ENCODE measurements at places on chromosomes 1 and 21.
A peak's percentile ranks its signal among the peaks of the same experiment; 100 is the strongest.

DNA sequence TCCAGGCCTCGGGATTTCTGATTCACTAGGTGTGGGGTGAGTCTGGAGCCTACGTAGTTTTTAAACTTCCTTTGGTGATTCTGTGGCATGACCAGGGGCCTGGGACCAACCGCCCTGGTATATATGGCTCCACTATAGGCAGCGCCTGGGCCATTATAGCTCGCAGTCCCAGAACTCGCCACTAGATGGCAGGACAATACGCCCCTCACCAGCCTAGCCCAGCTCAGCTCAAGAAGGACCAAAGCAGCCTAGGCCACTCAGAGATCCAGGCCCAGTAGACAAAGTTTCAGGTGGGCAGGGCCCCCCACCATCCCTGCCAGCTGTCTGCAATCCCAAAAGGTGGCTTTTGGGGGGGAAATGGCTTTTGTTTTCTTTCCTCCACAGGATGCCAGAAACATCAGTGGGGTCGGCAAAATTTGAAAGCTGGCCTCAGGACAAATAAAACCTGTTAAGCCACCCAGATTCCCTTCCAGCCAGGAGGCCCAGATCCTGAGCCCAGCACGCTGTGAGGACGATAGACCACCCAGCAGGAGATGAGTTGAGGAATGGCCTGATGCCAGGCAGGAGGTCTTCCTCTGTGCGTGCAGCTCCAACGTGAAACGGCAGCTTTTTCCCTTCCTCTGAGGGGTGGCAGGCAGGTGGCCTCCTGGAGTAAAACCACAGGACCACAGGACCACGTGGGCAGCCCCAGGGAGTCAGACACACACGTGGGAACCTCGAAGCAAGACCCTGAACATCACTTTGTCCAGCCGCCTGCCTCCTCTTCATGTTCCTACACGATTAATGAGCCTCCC lies 24.8 kb upstream of the TMEM51 start:
- peak; percentile 65 for DNase-seq

- no peak for DNase-seq
These were observed 476.7 kb downstream of the NPHP4 start for GRCh38 chr1:5515501-5515900.

DNA sequence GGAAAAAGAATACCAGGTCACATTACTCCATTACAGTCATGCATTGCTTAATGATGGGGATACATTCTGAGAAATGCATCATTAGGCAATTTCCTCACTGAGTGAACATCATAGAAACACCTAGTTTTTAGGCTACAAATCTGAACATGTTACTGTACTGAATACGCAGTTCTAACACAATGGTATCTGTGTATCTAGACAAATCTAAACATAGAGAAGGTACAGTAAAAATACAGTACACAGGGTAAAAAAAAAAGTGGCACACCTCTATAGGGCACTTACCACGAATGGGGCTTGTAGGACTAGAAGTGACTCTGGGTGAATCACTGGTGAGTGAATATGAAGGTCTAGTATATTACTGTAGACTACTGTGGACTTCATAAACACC lies 115.7 kb downstream of the AKT3 start:
- DNase-seq: peak; percentile 24

DNA sequence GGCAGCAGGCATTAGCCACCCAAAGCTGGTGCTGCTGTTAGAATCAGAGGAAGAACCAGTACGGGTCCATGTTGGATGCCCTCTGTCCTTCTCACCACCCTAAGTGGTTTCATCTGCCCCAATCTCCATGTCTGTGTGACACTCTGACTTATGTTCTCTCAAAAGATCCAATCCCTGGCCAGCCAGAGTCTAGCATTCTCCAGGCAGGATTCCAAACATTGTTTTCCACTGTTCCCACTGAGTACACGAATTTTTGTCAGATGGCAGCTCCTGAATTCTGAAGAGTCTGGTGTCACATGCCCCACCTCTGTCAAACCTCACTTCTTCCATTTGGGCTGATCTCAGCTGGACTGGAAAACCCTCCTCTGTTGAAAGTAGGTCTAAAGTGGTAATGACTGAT lies 166.0 kb downstream of the DISC1 start:
- DNase-seq: no peak

DNA sequence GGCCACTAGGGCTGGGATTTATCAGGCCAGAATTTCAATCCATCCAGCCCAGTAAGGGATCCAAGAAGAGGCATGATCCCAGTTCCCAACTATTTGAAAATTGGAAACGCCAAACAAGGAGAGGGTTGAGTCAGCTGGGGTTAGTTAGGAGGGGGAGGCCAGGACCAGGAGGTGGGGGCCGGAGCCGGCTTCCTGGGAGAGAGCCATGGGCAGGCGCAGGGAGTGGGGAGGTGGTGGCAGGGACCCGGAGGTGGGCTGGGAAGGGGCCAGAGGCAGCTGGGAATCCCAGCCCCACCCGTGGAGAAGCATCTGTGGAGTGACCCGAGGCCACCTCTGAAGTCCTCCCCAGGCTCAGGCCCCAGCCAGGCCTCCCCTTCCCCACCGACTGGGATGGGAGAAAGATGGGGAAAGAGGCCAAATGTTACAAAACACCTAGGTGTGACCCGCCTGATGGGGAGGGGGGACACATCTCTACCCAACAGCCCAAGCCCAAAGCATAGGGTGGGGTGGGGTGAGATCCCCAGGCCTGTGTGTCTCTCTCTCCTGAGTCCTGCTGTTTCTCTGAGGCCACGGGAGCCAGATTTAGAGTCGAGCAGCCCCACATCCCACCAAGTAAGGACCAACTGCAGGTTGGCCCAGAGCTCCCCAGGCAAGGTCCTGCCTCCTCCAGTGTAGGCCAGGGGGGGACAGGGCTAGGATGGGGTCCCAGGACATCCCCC lies 10.1 kb downstream of the HSPG2 start:
- no peak for DNase-seq

DNA sequence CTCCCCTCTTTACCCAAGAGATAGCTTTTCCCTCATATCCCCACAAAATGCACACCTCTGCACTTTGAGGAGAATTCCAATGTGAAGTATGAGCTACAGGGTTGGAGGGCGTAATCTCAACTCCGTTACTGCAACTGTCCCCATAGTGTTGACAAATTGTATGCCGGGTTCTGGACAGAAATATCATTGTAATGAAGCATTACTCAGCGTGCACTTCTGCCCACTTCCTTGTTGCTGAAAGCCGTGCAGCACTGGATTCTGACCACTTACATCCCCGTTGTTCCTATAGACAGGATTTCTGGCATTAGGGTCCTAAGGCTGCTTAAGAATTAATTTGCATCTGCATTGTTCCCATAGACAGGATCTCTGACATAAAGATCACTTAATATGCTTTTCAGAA lies 205.6 kb downstream of the RHOU start:
- DNase-seq: peak; percentile 67

- DNase-seq: no peak
These were observed 11.4 kb downstream of the SLC5A9 start for GRCh38 chr1:48233666-48234485.

GRCh38 chr1:33005838-33006421 lies 30.8 kb downstream of the AK2 start:
- no peak for DNase-seq

DNA sequence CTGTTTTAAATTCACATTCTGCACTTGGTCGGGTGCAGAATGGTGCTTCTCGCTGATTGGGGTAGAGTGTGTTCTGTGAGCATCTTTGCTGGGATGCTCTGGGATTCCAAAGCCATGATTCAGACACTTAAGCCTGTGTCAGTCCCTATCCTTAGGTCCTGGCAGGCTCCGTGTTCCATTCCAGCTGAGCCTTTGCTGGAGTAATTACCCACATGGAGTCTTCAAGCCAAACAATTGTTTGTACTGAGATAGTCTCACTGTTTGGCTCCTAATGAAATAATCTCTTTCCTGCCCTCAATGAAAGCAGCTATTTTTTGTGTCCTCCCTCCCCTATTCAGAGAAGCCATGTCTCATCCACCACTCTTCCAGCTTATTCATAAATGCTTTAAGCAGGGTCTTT lies 18.7 kb downstream of the SMAP2 start:
- no peak for DNase-seq

GRCh38 chr1:160208557-160209320 lies 3.6 kb downstream of the PEA15 start:
- no peak for DNase-seq

DNA sequence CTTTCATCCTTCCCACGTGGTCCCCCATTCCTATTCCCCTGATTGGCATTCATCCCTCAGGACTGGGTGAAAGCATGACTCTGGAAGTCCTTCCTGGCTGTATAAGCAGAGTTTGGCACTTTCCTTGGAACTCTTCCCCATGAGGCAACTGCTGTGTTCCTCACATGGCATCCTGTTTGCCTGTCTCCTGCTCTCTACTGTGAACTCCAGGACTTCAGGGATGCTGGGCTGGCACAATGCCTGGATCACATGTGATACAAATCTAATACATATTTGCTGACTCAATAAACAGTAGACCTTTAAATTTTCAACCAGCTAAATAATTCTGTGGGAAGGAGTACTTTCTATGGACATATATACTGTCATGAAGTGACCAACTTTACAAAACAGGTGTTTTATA lies 46.8 kb upstream of the EDEM3 start:
- no peak for DNase-seq

- peak; percentile 61 for DNase-seq
These were observed 39.6 kb downstream of the UCHL5 start for GRCh38 chr1:193019442-193020026.

Data from NB4 (cell line).